HS-5 (cell line): ENCODE measurements at places on chromosomes 2 and 18.
A peak's percentile ranks its signal among the peaks of the same experiment; 100 is the strongest.

- DNase-seq: no peak
These were observed 9.7 kb upstream of the SFXN5 start for GRCh38 chr2:73081181-73081671.

DNA sequence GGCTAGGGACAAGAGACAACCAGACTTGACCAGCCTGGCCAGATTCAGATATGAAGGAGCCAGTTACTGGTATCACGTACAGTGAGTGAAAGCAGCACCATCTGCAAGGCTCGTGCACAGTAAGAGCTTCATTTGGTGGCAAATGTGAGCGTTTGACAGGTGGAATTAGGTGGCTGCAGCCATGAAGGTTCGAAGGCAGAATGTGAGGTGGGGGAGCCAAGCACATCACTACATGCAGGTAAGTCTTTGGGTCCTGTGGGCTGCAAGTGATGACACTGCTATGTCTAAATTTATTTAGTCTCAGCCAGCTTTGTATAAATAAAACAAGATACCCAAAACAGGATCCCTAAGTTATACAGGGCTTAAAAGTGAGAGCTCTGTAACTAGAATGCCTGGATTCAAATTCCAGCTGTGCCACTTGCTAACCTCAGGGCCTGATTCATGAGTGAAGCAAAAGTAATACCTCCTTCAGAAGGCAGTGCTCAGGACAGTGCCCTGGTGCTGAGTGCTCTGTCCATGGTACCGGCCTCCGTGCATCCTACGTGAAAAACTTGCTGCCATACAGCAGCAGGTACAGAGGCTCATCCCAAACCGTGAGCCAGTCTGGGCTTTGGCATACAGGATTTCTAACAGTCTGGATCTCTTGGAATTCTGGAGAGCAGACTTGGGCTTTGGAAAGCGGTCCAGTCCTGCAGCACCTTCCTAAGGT, 18.6 kb downstream of the DDX18 start:
- no peak for DNase-seq

- DNase-seq: no peak
These were observed 160.2 kb upstream of the NCK2 start for GRCh38 chr2:105584435-105585010.

- peak; percentile 41 for DNase-seq
These were observed 52.3 kb downstream of the ZNF521 start for GRCh38 chr18:25299426-25300300.

- no peak for DNase-seq
These were observed 670.0 kb upstream of the PKDCC start for GRCh38 chr2:41377837-41378236.

GRCh38 chr2:20717641-20718040, 50.7 kb downstream of the GDF7 start:
- no peak for DNase-seq
